ENCODE measurements at places on chromosomes 6 and 20.

DNA sequence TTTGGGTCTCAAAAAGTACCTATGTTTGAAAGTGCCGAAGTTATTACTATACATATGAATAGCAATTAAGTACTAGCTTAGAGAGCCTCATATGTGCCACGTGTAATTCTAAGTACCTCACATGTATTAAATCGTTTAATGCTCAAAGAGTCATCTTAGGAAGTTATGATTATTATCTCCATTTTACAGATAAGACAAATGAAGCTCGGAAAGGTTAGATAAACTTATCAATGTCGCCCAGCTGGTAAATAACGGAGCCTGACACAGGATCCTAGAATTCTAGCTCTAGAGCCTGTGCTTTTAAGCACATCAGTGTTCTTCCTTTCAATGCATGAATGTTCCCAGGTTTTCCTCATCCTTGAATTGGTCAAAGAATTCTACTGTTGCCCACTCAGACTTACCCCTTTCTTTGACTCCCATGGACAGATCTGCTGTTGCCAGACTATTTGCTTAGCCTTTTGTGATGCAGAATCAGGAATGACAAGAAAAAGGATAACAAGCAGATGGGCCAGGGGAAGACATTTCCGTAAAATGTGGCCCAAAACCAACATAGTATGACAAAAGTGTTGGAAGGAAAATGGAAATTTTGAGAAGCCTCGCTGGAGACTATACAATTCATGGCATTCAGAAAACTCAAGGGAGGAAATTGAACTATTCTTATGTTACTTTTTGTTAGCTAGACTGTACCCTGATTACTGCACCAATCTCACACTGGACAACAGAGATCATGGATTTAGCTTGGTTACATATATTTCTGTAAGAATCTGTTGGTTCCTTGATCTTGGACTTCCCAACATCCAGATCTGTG is 237.1 kb upstream of the CITED2 start:
- no peak for DNase-seq

- no peak for DNase-seq
Measured at GRCh38 chr6:131060311-131060710, 2.7 kb downstream of the EPB41L2 start.

DNA sequence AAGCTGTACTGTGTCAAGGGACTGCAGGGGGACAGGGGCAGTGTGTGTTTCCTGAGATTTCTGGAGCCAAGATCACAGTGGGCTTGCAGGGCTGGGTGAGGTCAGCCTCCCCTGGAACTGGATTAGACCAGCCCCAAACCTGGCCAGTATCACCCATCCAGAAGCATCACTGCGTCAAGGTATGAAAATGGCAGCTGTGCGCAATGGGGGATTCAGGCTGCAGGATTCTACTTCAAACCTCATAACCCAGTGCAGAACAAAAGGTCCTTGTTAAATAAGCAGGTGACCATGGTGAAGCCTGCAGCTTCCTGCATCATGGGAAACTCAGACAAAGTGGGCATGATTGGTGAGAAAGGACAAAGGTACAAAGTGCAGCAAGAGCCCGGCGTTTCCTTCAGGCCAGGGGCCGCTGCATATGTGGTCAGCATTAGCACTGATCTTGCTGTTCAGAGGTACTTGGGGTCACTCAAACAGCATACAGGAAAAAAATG is 33.4 kb downstream of the TRAF3IP2 start:
- no peak for DNase-seq

DNA sequence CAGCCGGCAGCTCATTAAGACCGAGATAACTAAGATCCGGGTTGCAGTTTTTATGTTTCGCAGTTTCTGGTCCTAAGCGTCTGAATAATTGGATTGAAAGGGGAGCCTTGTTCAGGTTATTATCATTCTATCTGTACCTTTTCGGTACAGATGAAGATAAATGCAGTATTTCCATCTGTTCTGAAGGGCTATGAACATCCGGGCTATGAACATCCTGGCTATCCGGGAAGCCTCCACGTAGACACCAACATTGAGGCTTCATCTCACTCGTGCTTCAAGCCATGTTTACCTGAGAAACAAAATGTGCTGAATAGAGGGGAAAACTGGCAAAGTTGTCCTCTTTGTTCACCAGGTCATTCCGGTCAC is 399 bp upstream of the REPS1 start:
- peak; percentile 67 for DNase-seq

DNA sequence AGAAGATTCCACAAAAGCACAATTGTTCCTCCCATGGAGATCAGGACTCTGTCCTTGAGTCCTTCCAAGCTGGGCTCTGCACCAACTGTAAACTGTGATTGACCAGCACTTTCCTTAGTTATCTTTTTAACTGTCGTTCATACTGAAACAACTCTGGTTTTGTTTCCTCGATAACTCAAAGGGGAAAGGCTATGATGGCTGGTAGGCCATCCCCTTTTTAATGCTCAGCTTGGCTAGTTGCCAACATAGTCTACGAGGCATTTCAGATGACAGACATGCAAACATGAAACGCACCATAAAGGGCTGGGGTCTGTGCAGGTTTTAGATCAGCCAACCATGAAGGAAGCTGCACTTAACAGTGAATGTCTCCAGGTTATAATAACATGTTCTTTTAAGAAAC is 497.1 kb upstream of the ARID1B start:
- no peak for DNase-seq

GRCh38 chr20:40991181-40991889 is 37.3 kb upstream of the TOP1 start:
- no peak for DNase-seq

DNA sequence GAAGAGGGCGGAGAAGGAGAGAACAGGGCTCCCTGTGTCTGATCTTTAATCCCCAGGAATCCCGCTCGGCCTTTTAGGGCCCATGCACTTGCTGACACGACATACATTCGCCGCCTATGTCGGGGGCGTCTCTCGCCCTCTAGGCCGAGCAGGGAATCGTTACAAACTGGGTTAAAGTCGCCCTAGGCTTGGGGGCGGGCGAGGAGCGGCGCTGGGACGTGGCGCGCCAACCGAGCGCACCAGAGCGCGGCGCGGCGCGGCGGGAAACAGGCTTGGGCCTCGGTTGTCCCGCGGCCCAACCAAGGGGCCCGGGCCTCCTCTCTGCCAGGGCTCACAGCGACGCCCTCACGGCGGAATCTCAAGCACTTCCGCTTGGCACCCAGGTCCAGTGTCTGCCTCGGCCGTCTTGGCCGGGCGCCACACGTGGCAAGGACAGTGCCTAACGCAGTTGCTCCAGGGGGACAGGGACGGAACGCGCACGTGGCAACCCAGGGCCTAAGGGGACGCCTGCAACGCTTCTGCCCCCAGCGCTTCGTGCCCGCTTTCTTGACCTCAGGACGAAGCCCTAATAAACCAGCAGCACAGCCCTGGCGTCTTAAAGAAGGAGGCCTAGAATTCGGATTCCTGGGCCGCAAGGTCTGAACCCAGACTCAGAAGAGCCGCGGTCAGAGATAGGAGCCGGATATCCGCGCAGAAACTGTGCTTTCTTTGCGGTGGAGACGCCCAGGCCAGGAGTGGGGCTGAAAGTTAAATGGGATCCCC is 71.5 kb downstream of the NCR2 start:
- DNase-seq: no peak

- no peak for DNase-seq
Measured at GRCh38 chr20:48523191-48523995, 304.4 kb downstream of the PREX1 start.

- DNase-seq: no peak
Measured at GRCh38 chr6:99344289-99344688, 5.2 kb downstream of the FAXC start.

GRCh38 chr6:46134216-46134615 is 4.4 kb downstream of the ENPP4 start:
- DNase-seq: no peak

DNA sequence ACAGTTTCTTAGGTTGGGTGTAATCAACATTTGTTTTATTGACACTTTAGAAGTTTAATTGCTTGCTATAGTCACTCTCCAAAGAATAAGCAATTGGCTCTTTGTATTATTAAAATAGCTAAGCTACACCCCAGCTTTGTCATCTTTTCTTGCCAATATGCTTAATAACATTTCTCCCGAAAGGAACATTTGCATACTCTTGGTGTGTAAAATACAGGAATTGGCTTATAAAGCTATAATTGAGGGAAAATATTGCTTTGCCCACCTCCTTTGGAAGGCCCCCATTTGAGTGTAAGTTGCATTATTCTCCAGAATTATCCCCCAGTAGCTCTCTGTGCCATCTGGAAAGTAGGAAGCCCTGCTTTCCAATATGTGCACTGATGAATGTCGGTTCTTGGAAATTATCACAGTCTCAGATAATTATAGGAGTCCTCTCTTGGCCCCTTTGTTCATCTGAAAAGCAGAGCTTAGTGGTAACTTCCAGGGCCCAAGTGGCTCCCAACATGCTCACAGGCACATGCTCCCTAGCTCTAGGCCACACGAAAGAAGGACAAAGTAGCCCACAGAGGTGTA is 92.4 kb upstream of the B3GAT2 start:
- no peak for DNase-seq

GRCh38 chr6:118171852-118172251 is 264.8 kb downstream of the SLC35F1 start:
- no peak for DNase-seq

DNA sequence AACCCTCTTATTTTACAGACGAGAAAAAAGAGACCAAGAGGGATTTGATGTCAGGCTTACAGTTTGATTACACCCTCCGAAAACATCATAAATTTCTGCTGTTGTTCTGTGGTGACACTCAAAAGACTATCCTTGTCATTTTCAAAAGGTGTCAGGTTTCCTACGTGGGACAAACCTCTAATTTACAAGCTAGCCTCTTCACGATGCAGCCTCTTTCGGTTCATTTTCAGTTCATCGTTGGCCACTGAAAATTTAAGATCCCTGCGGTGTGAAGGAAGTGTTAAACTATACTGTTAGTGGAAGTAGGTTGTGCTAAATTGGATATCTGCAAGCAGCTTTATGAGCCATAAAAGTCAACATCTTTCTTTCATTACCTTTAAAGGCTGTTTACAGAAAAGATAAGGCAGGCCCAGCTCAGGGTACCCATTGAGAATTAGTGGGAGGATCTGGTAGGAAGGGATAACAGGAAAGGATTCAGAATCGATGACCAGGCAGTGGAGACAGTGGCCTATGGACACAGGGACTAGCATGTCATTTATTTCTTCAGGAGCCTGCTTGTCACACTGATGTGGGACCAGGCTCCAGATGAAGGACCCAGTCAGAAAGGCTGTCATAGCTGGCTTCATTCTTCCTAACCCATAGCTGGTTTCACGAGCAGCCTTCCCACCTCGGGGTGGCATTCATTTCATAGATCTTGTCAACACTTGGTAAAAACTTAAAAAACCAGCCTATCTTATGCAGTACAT is 329.1 kb upstream of the SOX4 start:
- DNase-seq: no peak
